ENCODE measurements at places on chromosomes 16 and 17.

DNA sequence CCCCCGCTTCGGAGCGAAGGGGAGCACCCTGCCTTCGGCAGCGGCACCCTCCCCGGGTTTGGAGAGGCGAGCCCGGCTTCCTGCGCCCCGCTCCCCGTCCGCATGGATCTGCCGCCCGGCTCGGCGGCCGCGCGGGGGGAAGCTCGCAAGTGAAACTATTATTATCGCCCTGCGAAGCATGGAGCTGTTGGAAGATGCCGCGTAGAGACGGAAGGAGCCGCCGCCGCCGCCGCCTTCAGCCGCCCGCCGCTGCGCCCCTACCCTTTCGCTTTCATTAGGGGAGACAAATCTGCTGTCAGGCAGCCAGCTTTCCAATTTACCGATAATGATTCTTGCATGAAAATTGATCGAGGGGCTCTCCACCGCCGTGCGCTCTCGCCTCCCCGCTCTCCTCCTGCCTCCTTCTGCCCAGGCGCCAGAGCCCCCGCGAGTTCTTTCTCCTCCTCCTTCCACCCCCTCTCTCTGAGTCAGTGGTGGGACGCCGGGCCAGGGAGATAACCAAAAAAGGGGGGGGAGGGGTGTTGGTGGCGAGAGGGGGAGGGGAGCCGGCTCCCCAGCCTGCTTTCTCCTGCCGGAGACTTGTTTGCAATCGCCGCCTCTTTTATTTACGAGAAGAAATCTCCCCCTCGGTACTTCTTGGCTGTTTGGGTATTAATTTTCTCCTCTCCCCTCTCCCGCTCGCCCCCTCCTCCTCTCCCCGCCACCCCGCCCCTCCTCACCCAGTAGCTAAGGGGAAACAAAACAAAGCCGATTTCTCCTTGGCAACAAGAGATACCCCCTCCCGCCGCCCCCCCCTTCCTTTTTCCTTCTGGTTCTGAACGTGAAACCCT, 58.0 kb upstream of the GSE1 start:
- DNase-seq, result no peak

DNA sequence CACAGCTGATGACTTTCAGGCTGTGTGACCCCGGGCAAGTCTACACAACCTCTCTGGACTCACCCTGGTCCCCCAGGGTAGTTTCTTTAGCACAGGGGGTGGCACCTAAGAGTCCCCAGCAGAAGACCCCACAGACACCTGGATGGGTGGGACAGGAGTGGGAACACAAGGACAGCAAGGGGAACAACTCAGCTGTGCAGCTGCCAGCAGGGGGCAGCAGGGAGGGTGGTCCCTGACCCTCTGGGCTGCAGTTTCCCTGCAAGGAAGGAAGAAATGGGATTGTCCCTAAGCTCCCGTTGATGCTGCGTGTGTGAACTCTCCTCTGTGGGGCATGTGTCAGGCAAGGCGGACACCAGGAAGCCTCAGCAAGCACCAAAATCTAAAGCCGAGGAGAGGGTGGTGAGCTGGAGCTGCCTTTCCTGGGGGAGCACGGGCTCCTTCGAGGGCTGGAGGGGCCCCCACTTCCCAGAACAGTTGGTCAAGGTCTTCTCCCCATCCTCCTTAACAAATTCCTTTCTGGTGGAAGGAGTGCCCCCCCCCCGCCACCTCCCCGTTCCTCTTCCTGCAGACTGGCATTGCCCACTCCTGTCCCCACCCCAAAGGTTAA, 24.1 kb upstream of the CDH5 start:
- no peak for DNase-seq

DNA sequence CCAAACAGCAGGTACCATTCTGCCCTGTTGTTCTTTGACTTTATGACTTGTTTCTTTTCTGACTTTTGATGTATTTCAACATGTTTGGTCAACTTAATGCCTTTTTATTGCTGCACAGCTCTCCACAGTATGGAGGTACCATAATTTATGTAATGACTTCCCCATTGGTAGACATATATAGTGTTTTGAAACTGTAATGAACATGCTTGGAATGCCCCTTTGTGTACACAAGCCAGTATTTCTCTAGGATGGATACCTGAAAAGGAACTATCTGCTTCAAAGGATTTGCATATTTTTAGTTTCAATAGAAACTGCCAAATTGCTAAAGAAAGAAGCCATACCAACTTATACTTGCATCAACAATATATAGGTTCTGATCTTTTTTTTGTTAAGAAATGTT, 66.1 kb downstream of the NOG start:
- DNase-seq, result no peak

DNA sequence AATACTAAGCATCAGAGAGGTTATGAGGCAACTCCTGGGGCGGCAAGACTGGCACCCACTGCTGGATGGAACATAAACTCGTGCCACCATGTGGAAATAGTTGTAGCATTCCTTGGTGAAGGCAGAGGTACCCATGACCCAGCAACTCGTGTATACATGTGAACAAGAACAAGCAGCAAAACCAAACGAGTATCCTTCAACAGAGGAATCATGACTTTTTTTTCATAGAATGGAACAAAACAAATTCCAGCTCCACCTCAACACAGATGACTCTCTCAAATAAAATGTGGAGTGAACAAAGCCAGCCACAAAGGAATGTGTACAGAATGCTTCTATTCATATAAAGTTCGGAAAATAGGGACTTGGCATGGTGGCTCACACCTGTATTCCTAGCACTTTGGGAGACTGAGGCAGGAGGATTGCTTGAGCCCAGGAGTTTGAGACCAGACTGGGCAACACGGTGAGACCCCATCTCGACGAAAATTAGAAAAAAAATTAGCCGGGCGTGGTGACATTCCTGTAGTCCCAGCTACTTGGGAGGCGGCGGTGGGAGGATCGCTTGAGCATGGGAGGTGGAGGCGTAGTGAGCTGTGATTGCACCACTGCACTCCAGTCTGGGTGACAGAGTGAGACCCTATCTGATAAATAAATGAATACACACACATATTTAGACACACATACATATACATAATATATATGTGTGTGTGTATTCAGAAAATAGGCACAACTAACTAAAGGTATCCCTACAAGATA, 35.3 kb downstream of the B9D1 start:
- DNase-seq, result no peak

DNA sequence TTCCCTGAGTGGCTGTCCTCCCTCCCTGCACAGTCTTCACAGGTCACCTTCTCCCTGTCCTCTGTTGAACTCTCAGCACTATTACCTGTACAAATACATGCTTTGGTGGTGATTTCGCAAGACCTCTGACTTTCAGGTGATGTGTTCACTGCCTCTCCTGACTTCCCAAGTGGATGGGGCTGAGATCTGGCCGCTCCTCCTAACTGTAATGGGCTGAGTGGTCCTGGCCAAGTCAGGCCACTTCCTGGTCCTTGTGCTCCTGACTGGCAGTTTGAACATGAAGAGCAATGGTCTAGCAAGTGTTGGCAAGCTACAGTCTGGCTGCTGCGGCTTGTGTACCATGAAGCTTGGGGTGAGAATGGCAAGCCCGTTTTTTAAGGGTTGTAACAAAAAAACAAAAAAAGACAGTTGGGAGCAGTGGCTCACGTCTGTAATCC, 11.7 kb upstream of the TMED6 start:
- peak; percentile 22 for DNase-seq

DNA sequence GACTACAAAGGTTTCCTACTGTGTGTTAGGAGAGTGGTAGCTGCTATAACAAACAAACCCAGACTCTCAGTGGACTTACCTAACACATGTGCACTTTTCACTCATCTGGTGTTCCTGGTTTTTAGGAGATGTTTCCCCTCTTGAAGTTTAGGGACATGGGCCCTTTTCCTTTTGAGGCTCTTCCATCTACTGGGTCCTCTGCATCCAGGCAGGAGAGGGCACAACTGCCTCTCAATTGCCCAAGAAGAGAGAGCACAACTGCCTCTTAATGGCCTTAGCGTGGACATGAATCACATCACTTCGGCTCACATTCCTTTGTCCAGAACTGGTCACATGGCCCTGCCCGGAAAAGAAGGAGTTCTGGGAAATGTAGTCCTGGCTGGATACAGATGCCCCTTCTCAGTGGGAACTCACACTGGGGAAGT, 9.8 kb upstream of the TNRC6C start:
- DNase-seq, result no peak
